ENCODE measurements at places on chromosomes 2 and 18.

DNA sequence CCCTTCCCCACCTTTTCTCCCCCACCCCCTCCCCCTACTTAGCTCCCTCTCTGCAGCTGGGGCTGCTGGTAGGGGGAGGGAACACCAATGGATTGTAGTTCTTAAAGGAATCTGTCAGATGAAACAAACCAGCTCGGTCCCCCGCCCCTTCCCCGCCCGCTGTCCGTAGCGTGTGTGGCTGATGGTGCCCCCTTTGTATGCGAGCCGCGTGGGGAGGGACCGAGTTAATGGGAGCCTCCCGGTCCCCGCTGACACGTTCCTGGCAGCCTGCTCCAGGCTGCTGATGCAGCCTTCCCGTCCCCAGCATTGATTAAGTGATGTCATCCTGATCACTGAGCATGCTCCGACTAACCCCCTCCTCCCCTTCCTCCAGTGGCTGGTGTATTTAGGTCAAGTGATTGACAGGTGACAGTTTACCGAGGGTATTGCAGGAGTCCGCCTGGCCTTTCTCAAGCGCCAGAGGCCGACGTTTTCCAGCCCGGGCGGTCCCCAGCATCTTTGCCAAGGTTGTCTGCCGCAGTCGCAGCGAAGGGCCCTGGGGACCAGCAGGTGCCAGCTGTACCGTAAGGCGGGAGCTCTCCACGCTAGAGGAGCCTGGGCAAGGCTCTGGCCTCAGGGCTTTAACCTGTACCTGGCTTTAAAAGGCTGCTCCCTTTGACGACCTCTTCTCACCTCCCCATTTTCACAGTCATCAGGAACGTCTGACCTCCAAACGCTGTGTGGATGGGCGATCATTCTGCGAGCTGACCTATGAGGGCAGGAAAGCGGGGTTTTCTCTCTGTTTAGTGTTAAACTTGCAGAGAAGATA, 1.8 kb downstream of the KIF5C start:
- no peak for DNase-seq

DNA sequence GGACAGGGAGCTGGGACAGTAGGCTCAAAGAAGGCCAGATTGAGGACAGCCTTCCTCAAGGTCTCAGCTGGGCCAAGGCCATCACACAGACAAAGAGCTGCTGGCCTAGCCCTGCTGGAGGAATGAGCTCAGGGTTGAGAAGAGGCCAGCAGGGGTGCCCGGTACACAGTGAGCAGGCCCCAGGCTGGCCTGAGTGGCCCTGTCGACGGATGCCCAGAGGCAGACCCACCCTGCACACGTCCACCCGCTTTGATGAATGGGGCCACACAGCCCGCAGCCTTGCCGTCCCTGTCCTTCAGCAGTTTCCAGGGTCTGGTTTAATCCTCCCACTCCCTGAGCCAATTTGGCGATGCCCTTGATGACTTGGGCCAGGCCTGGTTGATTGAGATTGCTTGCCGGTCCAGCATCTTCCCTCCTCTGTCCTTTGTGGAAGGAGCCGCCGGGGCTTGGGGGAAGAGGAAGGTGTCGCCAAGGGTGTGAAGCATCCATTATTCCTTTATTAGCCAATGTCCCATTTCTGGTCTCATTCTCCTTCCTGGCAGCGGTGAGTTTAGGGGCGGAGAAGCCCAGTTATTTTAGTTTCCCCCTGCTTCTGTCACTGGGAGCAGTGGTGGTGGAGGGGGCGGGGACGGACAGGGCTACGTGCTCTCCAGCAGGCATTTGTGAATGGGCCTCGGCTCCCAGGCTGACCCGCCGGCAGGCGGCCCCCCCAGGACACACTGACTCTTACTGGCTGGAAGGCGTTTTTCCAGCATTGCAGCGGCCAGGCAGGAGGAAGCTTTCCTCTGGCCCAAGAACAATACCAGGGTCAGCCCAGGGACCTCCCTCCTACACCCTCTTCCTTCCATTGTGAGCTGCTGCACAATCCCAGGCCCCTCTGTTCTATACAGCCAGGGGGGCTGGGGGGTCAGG, 141.8 kb downstream of the CTIF start:
- no peak for DNase-seq

- DNase-seq: no peak
Measured at GRCh38 chr18:9642799-9643462, 28.6 kb upstream of the PPP4R1 start.

DNA sequence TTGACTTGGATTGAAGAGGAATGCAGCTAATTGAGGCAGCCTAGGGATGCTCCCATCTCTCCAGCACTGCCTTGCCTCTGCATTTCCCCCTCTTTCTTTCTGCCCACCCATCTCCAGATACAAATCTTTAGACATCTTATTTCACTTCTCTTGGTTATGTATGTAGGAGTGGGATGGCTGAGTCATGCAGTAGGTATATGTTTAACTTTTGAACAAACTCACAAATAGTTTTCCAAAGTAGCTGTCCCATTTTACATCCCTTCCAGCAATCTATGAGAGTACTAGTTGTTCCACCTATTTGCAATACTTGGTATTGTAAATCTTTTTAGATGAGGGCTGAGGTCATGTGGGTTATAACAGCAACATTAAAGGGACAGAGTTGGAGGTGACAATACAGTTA, 329.9 kb downstream of the DYSF start:
- DNase-seq: no peak

DNA sequence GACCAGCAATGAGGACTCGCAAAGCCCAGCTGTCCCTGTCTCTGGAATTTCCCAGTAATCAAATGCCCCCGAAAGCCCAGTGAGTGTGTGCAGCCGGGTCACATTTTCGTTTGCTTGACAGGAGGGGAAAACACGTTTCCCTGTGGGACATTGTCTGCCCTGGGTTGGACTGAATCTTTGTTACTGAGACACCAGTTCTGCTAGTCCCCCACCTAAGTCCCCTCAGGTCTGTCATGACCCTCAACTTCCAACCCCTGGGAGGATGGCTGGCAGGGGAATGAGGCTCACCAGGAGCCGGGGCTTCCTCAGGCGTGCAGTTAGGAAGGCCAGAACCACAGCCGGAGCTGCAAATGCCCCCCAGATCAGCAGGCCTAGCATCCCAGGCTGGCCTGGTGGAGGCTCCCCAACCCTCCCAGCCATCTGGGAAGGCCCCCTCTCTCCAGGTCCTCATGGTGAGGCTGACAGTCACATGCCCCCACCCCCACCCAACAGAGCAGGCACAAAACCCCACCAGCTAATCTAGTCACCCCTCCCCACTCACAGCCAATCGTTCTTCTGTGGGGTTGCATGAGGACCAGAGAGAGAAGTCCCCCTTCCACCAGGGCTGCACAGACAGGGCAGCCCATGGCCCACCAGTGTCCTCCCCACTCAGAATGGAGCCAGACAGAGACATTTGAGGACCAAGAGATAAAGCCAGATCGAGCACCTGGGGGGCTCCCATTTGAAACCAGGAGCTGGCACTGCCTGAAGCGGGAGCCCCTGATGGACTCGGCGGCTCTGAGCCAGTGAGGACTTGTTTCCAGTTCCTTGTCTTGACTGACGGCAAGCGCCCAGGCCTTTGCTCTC, 33.6 kb downstream of the CYP26B1 start:
- no peak for DNase-seq

GRCh38 chr2:189849550-189849949, 65.3 kb downstream of the PMS1 start:
- DNase-seq: peak; percentile 23

GRCh38 chr2:73972846-73973245, 11.9 kb upstream of the TET3 start:
- no peak for DNase-seq

- no peak for DNase-seq
Measured at GRCh38 chr18:8989855-8990254, 112.6 kb upstream of the NDUFV2 start.

GRCh38 chr2:27765621-27766286, 5.8 kb upstream of the MRPL33 start:
- peak; percentile 25 for DNase-seq

DNA sequence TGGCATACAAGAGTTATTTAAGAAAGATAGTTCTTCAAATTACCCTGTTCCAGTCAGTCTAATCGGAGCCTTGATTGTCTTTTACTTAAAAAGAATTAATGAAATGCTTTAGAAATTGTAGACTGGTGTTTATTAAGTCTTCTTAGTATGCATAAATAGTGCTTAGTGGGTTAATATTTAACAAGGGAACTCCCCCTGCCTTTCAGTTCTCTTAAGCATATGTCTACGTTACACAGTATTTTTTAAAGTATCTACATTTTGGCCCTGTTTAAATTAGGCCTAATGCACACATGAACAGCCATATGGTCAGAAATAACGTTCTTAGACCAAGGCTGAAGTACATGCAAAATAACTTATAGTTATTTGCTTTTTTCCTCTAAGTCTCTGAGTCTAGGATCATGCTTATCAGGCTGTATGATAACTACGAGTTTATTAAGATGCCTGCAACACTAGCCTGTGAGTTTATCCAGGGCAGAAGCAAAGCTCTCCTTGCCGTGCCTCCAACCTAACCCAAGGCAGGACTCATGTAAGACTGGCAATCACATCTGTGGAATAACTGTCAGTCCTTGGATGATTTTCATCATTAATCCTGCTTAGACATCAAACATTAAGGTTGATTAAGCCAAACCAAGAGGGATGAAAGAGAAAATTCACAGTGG, 6.7 kb downstream of the BCL2 start:
- DNase-seq: no peak

- DNase-seq: no peak
Measured at GRCh38 chr2:21452263-21452662, 328.5 kb downstream of the TDRD15 start.

- DNase-seq: peak; percentile 83
Measured at GRCh38 chr2:209525834-209526281, 102.0 kb downstream of the MAP2 start.

Measured in fibroblast of mammary gland (primary cell).